ENCODE measurements at places on chromosomes 2 and 18.

DNA sequence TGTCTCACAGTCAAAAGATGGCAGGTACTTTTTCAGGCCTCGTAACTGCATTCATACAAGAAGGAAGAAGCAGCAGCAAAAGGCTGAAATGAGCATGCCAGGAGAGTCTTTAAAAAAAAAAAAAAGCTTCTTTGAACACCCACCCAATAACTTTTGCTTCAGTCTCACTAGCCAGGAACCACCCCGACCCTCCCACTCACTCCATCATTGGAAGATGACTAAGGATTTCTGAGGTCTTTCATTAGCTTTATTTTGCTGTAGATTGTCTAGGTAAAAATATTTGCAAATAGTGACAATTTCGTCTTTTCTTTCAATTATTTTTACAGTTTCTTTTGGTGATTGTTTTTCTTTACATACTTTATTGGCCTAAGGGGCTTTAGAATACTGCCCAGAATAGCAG lies 37.9 kb downstream of the RBBP8 start:
- DNase-seq: no peak

DNA sequence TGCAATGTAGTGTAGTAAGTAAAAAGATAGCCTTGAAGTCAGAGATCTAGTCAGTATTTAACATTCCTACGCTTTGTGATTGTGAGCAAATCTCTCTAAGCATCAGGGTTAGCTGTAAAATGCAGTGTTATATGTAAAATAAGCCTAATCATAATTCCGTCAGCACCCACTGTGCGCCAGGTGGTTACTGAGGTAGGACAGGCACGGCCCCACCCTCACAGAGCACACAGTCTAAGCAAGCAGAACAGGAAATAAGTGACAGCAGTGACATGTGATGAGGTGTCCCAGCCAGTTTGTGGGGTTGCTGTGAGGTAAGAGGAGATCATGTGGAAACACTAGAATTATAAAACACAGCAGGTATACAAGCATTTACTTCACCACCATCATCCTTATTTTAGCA lies 267.1 kb downstream of the ICOS start:
- DNase-seq: no peak

DNA sequence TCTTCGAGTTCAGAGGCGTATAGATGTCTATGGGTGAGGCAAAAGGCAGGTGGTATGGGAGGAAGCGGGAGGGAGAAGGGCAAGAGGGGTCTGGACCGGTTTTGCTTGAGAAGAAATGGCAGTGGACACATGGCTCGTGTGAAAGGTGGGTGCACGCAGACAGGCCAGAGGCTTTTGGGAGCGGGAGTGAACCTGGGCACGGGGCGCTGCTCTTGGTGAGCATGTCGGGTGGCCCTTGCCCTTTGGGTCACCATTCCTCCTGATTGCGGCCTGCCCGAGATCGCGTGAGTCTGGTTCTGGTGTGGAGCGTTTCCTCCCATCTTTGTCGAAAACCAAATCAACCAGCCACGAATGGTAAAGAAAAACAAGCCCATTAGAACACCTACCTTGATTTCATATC lies 12.6 kb downstream of the LDLRAD4 start:
- DNase-seq: no peak

DNA sequence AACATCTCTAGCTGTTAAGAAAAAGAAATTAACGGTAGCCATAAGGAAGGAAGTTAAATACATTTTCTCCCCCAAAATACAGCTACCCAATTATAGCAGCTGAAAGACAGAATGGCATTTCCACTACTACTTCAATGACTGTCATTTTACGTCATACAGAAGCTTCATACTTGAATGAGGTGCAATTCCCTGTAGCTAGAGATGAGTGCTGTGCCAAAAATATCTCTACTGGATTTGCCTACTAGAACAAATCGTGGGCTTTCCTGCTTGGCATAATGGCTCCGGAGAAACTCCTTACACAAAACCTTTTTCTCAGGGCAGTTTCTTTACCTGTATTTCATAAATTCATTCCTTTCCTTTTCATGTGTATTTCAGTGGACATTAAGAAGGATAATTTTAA lies 36.3 kb upstream of the NRXN1 start:
- no peak for DNase-seq

DNA sequence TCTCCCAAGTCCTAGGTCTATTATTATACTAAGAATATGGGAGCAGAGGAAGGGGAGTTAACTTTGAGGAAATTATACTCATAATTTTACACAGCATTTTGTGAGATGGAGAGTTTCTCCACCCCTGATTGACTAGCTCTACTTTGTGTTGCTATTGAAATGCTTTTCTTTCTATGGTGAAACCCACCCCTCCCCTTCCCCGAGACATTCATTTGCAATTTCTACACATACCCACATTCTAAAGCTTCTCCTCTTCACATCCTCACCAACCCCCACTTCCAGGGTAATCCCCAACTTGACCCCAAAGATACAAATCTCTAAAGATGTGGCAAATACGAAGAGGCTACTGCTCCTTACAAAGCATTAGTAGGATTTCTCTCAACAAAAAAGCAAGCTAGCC lies 992.2 kb downstream of the BCL11A start:
- no peak for DNase-seq

GRCh38 chr2:209382775-209383174 lies 41.1 kb upstream of the MAP2 start:
- DNase-seq: no peak

DNA sequence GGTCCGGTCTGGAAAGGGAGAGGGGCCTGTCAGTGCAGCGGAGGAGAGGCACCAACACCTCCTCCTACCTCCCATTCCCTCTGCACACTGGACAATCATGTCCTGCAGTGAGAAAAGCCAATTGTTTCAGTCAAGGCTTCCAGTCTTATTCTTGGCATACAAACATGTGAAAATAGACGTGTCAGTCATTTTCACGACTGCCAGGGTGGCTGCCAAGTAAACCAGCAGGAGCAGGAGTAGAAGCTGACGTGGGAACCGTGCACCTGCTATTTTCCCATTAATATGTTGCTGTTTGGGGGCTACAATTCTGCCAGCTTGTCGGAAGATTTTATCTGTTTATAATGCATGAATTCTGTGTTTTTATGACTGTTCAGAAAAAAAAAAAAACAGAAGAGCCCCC lies 202.3 kb downstream of the SPP2 start:
- no peak for DNase-seq

GRCh38 chr2:216161967-216162366 lies 52.8 kb downstream of the XRCC5 start:
- DNase-seq: no peak

- DNase-seq: no peak
Measured at GRCh38 chr2:178227187-178227586, 32.9 kb downstream of the OSBPL6 start.

GRCh38 chr2:121071034-121071504 lies 213.9 kb downstream of the TFCP2L1 start:
- DNase-seq: no peak

GRCh38 chr2:160876029-160876428 lies 284.2 kb upstream of the TANK start:
- DNase-seq: no peak

- DNase-seq: no peak
Measured at GRCh38 chr2:70104231-70105111, 17.2 kb downstream of the PCBP1 start.

DNA sequence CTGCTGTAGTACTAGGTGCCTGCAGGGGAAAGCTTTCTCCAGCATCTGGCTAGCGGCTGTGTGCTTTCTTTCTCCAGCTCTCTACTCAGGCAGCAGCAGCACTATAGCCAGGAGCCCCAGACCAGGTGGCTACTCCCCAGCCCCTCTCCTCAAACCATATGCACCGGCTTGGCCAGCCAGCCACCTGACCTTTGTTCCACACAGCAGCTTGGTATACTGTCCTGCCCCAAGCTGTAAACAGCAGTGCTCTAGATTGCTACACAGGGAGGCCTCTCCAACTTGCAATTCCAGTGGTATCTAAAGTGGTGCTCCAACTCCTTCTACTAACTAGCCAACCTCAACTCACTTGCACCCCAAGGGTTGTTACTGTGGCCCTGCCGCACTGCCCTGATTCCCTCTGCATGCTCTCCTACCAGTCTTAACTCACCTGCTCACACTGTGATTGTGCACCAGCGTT lies 19.6 kb downstream of the LDAH start:
- DNase-seq: no peak

GRCh38 chr2:216445501-216445900 lies 33.2 kb downstream of the SMARCAL1 start:
- DNase-seq: no peak

GRCh38 chr2:42736598-42737322 lies 27.2 kb downstream of the OXER1 start:
- DNase-seq: no peak

Data from GM04503 (cell line).